Right ventricle myocardium inferior (tissue), 1 donor: ENCODE measurements at places on chromosomes 5 and 9. TPM values are rescaled to one million over a fixed set of nuclear protein-coding genes. Genes with fewer than 3 reads are reported as not detected.

- no peak for DNase-seq
Observed at GRCh38 chr5:123344816-123345426, 78.3 kb downstream of the CEP120 start.

- DNase-seq: no peak
Observed at GRCh38 chr9:112375361-112375760, 4.5 kb upstream of the HSDL2 start.

GRCh38 chr5:111469293-111469896, 42.9 kb downstream of the STARD4 start:
- no peak for DNase-seq

GRCh38 chr5:52825826-52826225, 38.1 kb downstream of the ITGA1 start:
- no peak for DNase-seq

- DNase-seq: no peak
Observed at GRCh38 chr9:22204240-22204639, 195.1 kb upstream of the CDKN2B start.

The CSF2 gene
- total RNA-seq: not detected

- DNase-seq: no peak
Observed at GRCh38 chr9:97847474-97848214, 5.4 kb upstream of the FOXE1 start.

DNA sequence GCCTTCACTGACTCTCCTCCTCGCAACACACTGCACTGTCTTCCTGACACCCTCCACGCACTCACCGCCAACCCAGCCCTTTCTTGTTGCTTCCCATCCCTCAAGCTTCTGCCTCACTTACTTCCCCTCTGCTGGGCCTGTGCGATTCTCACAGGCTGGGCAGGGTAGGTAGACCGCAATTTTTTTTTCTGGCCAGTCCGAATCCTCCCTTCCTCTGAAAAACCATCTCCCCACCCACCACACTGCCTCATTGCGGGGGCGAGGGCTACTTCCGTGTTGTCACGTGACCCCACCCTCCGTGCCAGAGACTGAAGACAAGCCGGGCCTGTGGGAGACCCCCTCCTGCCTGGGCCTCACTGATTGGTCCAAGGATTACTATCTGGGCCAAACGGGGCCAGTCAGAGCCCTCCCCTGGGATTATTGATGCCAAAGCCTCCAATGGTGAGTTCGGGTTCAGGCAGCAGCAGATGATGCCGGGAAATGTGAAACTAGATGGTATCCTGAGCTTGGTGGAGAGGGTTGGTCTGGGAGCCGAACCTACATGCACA, 73.1 kb downstream of the STK10 start:
- DNase-seq: peak; percentile 81

DNA sequence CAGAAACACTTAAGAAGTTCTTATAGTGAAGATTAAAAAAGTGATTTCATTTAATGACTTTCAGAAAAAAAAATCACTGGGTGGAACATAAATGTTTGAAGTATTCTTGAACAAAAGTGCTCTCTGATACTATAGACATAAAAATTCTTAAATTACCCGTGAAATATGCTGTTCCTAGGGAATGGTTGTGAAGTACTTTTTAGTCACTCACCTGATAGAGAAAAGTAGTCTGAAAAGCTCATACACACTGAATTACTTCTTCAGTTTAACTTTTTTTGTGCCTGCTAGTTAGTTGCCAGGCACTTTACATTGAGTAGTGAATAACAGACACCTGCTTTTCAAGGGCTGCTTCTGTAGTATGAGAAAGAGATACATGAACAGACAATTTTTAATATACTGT, 78.0 kb downstream of the SH3GL2 start:
- DNase-seq: no peak

The HMCN2 gene
- 5.7 TPM for total RNA-seq

DNA sequence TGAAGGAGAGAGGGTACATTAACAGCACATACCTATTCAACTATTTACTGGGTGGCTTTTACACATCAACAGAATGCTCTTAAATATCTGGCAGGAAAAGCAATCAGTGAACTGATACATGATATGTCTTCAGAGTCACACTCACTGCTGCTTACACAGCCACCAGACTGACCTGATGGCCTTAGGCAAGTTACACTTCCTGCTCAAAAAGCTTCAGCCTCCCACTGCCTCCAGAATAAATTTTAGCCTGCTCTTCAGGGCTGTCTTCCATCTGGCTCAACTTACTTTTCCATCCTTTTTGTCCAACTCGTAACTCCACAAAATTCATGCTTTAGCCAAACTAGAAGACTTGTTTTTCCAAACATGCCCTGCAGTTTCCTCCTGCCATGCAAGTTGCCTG, 10.7 kb downstream of the LOX start:
- no peak for DNase-seq

DNA sequence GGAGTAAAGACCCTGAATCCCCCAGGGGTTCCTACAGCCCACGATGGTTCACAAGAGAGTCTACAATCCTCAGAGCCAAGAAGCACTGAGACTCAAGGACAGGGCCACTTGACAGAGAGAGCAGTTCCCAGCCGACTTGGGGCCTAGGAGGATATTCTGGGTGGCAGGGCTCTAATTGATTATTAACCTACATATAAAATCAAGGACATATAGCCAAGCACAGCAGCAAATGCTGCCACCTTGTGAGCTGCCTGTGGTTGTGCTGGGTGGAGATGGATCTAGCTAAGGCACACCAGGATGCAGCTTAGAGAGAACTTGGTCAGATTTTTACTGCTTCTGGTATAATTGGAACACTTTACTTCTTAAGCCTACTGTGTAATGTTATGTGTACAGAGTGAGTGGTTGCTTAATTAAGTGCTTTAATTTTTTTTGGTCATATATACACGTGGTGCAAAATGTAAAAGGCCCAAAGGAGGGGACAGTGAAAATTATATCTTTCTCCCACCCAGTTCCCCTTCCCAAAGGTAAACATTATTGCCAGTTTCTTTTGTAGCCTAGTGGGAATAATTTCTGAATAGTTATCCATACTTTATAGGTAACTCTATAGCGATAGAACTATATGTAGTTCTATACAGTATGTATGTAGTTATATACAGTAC, 78.8 kb downstream of the F2RL2 start:
- no peak for DNase-seq

GRCh38 chr9:27462434-27462833, 61.7 kb upstream of the IFNK start:
- DNase-seq: no peak

DNA sequence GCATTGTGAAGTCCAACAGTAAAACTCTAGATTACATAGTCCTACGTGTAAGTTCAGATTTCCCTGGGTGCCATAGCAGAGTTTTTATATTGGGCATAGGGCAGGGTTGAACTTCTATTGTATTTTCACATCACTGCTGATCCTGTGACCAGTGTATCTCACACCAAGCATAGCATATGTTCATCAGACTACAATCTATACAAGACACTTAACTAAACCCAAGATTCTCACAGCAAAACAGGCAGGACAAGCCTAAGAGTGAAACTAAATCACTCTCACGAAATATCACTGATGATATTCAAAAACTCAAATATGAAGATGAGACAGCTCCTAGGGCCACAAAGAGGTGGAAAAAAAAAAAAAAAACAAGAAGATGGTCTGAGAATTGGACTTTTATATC, 3.2 kb upstream of the PPP1R2B start:
- no peak for DNase-seq

DNA sequence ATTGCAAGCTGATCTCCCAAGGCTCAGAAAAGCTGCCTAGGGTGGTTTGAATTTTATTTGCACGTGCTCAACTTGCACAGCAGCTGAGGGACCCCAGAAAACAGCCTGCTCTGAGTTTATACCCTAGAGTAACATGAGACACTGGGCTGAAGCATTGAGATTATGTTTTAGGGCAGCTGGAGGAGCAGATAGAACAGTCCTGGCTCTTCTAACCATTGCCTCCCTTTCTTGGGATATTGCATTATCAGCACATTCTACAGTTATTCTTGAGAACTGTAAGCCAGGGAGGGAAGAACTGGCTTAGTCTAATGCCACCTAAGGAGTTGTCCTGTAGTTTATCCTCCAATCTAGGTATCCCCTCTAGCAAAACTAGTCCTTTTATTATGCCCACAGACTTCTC, 10.3 kb downstream of the SMC2 start:
- no peak for DNase-seq

GRCh38 chr5:116495786-116496357, 78.8 kb downstream of the SEMA6A start:
- no peak for DNase-seq
